Naive thymus-derived CD8-positive, alpha-beta T cell (primary cell): ENCODE measurements at places on chromosomes 3 and 15. TPM values are rescaled to one million over a fixed set of nuclear protein-coding genes. Genes with fewer than 3 reads are reported as not detected.
A peak's percentile ranks its signal among the peaks of the same experiment; 100 is the strongest.

DNA sequence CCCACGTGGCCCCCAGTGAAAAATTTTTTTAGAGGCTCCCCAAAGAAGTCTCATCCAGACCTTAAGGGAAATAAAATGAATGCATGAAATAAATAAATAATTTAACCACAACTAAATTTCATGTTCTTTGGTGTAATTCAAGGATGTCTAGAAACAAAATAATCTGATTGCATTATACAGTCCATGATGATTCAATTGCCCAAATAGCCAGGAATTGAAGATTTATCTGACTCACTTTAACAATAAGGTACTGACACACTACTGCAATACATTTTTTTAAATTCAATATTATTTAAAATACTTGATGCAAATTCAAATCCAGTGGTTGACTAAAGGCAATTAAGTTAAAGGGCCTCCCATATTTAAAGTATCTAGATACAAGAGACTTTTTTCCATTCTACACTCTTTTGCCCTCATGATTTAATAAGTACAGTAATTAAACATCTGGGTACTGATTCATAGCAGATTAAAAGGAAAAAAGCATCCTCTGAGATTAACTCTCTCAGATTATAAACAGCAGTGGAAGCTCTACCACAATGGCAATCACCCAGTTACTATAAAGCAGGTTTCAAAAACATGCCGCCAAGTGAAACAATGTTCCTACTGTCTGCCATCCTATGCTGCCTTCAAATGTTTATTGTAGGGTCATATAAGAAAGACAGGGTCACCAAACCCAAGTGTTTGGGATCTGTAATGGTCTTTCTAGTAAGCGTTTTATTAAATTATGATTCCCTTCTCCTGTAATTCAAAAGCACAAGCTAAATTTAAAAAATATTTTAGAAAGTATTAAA lies 9.9 kb downstream of the UQCC5 start:
- peaks cover 2% of the 10 kb centered on the region for H3K4me1 ChIP-seq
- H3K27me3 ChIP-seq: no peaks in the 10 kb centered on the region
- no peak overlapping the region for H3K4me3 ChIP-seq
- no peak overlapping the region for H3K27ac ChIP-seq
- no peak for DNase-seq

Gene SLC28A1
- total RNA-seq: not detected

Gene PARP16
- total RNA-seq: 22.9 TPM

Gene XCR1
- not detected for total RNA-seq

- H3K36me3 ChIP-seq: no peaks in the 10 kb centered on the region
- H3K27me3 ChIP-seq: peaks cover 7% of the 10 kb centered on the region
Observed at GRCh38 chr3:36397841-36398240, 17.5 kb downstream of the STAC start.

Gene IDH2
- total RNA-seq: 29.6 TPM

- H3K27ac ChIP-seq: no peak overlapping the region
- H3K36me3 ChIP-seq: peaks cover 45% of the 10 kb centered on the region
- H3K4me1 ChIP-seq: no peaks in the 10 kb centered on the region
- DNase-seq: no peak
- no peak overlapping the region for H3K4me3 ChIP-seq
Observed at GRCh38 chr15:80138961-80139360, 13.8 kb upstream of the FAH start.

DNA sequence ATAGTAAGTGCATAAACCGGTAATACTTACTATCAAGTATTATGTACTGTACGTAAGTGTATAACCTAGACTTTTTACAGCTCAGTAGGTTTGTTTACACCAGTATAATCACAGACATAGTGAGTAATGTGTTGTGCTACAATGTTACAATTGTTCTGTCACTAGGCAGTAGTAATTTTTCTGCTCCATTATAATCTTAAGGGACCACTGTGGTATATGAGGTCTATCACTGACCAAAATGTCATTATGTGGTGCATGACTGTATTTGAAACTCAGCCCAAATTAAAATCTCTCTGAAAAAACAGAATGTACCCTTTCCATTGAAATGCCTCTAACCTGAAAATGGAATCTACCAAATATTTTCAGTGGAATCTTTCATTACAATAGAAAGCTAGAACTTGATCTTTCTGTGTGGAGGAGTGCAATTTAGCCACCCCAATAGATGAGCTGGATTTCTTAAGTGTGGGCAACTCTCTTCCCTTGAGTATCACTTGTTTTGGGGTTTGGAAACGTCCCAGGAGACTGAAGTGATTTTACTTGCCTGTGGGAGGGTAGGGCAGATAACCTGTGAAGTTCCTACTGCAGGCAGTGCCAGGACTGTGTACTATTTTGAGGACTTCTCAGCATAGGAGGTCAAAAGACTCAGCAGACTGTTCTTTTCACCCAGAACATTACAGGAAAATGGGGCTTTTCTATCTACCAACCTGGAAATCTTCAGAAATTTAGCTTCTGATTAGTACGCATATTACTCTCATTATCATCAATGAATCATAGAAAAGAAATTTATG lies 50.9 kb downstream of the FAM98B start:
- H3K4me1 ChIP-seq: peaks cover 6% of the 10 kb centered on the region
- DNase-seq: no peak
- peaks cover 96% of the 10 kb centered on the region for H3K36me3 ChIP-seq
- peak overlapping the region; percentile 84 for H3K27ac ChIP-seq
- H3K27me3 ChIP-seq: no peaks in the 10 kb centered on the region

Gene NANOGP8
- not detected for total RNA-seq

Gene ANKRD34C
- not detected for total RNA-seq

DNA sequence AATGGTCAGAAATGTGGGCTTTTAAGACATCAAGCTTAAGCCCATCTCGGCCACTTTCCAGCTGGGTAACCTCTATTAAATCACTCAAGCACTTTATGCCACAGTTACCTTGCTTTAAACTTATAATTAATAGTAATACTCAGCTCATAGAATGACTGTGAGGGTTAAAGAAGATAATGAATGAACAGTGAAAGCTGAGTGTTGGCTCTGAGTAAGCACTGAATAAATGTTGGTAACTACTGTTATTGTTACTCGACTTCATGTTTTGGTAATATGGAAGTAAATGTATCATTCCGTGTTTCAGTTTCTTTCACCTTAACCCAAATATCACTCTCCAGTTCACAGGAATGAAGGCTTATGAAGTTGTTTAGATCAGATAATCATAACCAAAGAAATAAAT lies 23.9 kb upstream of the OSTN start:
- no peak overlapping the region for H3K27ac ChIP-seq
- H3K36me3 ChIP-seq: no peaks in the 10 kb centered on the region
- no peak for DNase-seq
- H3K27me3 ChIP-seq: no peaks in the 10 kb centered on the region
- H3K4me1 ChIP-seq: no peaks in the 10 kb centered on the region

GRCh38 chr3:30146978-30147377 lies 459.4 kb upstream of the TGFBR2 start:
- H3K4me3 ChIP-seq: no peak overlapping the region
- H3K4me1 ChIP-seq: no peaks in the 10 kb centered on the region
- no peaks in the 10 kb centered on the region for H3K27me3 ChIP-seq
- no peak overlapping the region for H3K27ac ChIP-seq
- no peak for DNase-seq

DNA sequence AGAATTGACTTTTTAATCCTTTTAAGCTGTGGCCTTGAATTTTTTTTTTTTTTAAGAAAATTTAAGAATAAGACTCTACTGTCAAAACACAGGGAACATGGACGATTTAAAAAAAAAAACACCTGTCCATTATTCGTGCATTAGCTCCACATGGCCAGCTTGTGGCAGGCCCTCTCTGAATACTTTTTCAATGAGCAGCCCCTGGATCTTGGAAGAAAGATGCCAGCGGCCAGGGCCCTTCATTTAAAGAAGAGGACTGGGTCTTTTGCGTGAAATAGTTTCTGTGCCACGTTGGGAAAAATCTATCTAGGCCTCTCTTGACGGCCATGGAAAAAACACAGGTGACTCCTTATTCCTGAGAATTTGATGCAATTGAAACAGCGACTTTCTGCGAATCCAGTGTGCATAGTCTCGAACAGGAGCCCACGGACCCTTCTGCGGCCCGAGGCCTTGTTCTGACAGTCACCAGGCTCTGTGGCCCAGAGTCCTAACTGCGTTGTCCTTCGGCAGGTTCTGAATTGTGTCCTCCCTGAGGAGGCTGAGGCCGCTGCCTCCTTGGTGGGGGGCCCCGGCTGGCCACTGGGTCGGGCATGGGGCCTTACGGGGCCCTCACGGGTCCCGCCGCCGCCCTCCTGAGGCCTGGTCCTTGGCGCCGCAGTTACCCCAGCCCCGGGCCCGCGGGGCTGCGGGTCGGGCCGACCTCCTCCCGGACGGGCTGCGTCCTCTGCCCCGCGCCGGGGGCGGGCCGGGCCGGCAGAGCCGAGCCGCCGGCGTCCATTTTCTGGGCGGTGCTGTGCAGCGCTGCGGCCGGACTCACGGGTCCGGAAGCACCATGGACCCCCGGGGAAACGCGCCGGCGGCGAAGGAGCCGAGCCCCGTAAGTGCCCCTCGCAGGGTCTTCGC lies 33.5 kb downstream of the ZBTB38 start:
- peaks cover 12% of the 10 kb centered on the region for H3K36me3 ChIP-seq
- H3K4me3 ChIP-seq: peak overlapping the region; percentile 55
- H3K4me1 ChIP-seq: peaks cover 20% of the 10 kb centered on the region
- H3K27ac ChIP-seq: peak overlapping the region; percentile 95

DNA sequence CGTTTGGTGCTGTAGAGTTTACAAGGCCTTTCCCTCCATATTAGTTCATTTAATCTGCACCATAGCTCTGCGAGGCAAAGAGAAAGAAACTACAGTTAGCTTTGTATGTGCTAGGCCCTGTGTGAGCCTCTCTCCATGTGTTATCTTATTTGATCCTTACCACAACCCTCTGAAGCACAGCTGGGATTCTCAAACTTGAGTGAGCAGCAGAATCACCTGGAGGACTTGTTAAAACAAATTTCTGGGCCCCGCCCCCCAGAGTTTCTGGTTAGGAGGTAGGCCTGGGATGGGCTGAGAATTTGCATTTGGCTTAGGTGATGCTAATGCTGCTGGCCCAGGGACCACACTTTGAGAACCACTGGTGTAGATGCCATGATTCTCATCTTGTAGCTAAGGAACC lies 12.3 kb downstream of the CA12 start:
- H3K4me3 ChIP-seq: no peak overlapping the region
- DNase-seq: no peak
- no peaks in the 10 kb centered on the region for H3K4me1 ChIP-seq
- no peaks in the 10 kb centered on the region for H3K36me3 ChIP-seq

DNA sequence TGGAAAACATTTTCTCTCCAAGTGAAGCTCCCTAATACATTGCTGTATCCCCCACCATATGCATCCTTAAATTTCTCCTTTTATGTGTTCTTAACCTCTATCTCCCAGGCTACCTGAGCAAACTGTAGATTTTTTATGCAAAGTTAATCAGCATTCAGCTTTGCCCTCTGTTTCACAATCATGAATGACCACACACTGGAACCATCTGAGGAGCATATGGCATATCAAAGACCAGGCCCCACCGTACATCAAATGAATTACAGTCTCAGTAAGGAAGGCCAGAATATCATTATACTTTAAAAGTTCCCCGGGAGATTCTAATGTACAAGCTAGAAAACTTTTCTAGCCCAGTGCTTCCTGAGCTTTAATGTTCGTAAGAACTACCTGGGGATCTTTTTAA lies 115.5 kb upstream of the NECTIN3 start:
- H3K4me3 ChIP-seq: no peak overlapping the region
- no peak for DNase-seq
- no peak overlapping the region for H3K27ac ChIP-seq
- H3K36me3 ChIP-seq: peaks cover 3% of the 10 kb centered on the region
